ENCODE measurements at places on chromosomes 13 and 19. TPM values are rescaled to one million over a fixed set of nuclear protein-coding genes. Genes with fewer than 3 reads are reported as not detected.

GRCh38 chr13:25237083-25237482 is 50.2 kb downstream of the MTMR6 start:
- no peak for DNase-seq

Gene DDX39A
- total RNA-seq: 295 TPM

DNA sequence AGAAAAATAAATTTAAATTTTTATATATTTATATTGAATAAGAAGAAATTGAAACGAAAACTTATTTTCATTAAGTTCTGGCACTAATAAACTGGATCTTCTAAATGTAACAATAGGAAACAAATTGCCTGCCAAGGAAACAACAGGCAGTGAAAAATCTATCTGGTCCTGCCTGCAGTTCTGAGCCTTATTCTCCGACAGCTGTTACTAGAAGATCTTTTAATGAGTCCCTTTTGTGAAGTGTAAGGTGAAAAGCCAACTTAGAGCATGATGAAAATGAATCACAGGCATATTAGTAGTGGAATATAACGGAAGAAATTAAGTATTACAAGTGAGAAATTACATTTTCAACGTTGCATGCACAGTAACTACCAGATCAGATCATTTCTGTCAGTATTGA is 1002.7 kb upstream of the PCDH20 start:
- DNase-seq: no peak

DNA sequence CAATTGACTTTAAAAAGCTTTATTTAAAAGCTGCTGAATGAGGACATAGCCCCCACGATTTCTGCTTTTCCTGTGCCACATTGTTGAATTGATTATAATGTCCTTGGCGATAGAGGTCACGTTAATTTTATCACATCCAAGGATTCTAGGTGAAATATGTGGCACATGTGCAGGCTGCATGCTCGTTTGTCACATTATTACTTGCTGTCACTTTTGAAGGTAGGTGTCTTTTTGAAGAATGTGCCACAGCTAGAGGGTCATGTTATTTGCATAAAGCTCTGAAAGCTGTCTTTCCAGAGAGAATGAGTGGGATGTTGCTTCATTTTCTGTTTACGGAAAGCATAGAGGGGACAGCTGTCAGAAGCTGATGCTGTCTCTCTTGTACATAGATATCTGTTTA is 927.6 kb upstream of the ATXN8OS start:
- DNase-seq: no peak

Gene C5AR1
- total RNA-seq: 3.9 TPM

DNA sequence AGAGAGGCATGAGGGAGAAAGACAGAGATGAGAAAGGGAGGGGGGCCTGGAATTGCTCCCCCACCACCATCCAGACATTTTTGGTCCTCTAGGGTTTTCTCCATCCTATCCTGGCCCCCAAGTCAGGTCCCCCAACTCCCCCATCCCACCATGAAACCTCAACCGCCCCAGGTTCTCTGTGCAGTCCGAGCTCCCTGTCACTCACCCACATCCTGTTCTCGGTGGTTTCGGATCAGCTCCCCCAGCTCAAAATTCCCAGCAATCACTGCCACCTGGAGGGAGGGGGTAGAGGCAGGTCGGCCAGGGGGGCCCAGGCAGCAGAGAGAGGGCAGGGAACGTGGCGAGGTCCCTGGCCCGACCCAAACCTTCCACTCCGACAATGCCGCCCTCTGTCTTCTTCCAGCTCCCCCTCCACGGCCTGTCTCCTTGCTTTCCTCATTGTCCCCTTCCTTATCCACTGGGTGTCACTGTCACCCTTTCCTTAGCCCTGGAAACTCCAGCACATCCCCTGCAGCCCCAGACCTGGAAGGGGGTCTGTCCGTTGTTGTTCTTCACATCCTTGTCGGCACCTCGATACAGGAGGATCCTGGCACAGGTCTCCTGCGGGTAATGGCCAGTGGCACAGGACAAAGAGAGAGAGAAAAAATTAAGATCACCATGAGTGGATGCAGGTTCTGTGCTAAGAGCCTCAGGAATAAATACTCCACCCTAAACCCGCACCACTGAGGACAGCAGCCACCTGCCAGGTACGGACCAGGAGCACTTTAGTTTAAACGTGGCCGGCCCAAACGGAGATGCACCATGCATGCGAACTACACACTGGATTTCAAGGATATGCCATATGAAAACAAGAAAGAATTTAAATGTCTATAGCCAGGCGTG is 15.4 kb downstream of the SHANK1 start:
- peak; percentile 26 for DNase-seq

DNA sequence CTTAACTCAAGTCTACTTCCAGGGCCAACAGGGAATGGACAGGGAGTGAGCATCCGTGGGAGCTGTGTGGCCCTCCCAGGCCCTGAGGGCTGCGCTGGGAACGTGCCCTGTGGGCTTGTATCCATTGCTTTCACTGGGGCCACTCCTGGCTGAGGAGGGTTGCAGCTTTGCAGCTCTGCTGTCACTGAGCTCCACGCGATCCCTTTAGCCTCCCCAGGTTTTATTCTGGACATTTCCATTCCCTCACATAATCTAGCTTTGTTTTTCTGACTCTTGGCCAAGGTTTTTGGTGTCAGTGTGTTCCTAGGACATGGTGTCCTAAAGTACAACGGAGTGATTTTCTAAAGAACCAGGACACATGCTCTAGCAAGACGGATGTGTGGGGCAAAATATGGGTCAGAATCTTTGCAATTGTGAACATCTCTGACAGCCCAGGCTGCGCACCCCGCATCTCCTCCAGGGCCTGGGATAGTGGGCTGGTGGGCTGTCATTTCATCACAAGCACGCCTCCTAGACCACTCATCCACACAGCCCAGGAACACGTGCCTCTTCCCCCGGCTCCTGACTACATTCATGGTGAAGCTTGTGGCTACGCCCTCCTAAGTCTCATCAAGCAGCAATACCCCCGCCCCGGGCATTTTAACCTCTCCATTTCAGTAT is 28.0 kb downstream of the GGACT start:
- DNase-seq: peak; percentile 60

Measured in testis (tissue), 5 donors.